ENCODE measurements at places on chromosomes 7 and 10.

DNA sequence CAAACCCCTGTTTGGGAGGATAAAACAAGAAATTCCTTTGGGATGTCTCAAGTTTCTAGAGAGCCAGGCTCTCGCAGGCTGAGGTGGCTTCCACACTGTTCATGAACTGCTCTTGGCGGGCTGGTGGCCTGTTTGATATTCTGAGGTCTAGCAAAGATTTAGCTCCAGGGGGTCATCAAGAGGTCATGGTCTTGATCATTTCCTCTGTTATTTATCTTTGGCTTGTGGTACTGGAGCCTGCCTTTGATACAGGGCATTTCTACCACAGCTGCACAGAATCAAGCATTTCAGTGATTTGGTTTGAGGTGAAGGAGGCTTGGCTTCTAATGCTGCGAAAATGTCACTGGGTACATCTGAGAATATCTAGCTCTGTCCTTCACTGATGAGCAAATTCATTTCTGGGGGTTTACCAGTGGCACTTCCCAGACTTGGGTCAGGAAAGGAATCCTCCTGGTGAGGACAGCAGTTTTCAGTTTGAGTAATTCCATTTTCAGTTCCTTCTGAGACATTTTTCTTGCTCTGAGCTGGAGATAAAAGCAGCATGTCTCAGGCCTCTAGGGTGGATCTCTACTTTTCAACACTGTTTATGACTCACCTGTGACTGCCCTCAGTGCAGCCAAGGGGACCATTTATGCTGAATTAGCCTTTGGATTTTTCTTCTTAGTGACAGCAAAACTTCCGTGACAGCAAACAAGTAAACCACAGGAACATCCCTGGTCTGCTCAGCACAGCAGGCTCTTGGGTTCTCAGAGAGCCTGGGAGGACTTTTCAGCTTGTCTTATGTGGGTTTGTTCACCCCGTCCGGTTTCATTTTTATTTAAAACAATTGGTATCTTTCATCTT is 312.0 kb downstream of the RNLS start:
- no peak for DNase-seq

- no peak for DNase-seq
These were observed 129.0 kb downstream of the ABCA13 start for GRCh38 chr7:48300301-48300700.

DNA sequence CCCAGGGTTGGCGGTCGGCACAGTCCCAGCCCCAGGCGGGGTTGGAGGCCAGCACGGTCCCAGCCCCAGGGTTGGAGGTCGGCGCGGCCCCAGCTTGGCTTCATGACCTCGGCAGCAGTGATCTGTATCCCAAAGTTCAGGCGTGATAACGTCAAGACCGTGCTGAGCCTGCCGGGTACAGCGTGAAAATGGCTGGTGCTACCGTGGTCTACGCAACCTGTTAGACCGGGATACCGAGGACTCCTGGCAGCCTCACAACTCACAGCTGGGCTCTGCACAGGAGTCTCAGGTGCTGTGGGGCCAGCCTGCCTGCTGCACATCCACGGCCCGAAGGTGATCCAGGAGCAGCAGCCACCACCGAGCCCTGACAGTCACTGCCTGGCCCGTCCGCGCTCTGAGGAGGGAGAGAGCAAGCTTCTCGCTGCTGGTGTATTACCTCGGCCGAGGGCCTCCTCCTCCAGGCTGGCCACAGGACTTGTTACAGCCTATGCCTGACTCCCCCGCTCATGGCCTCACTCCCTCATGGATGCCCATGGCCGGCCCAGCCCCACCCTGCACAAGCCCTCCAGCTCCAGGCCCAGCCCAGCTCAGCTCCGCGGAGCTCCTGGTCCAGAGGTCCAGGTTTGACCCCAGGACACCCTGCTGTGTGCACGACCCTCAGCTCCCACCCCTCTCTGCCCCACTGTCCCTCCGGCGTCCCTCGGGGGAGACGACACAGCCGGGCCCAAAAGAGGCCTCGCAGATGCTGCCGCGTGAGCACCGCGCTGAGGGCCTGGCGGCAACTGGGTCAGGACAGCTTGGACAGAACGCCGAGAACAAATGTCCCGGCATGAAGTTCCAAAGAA is 156.0 kb downstream of the ELFN1 start:
- DNase-seq = no peak

- DNase-seq = no peak
These were observed 59.7 kb upstream of the CCDC6 start for GRCh38 chr10:59965899-59966650.

DNA sequence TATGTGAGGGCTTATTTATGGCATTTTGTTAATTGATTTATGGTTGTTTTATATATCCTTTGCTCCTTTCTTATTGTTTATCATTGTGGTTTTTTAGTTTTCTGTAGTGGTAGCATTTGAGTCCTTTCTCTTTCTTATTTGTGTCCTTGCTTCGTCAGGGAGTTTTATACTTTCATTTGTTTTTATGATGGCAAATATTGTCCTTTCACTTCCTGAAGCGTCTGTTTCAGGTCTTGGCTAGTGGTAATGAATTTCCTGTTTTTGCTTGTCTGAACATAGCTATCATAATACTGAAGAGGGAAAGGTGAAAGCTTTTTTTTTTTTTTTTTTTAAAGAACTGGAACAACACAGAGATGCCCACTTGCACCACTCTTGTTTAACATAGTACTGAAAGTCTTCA is 228.2 kb downstream of the ATRNL1 start:
- no peak for DNase-seq

DNA sequence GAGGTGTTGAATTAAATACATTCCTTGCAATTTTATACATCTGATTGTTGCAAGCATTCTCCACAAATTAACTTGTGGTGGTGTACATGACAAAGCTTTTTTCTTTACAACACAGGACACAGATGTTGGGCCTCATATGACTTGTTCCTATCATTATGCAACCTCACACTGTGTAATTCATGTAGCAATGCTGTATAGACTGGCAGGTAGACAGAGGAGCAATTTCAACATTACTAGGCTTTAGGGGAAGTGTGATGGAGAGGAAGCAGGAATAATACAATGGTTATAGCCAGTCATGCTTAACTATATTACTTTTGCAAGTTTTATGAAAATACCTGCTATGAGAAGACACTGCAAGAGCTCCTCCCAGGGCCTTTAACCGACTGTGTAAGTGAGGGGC is 832.1 kb downstream of the CNTNAP2 start:
- no peak for DNase-seq

- no peak for DNase-seq
These were observed 43.4 kb upstream of the COL13A1 start for GRCh38 chr10:69758310-69758728.

DNA sequence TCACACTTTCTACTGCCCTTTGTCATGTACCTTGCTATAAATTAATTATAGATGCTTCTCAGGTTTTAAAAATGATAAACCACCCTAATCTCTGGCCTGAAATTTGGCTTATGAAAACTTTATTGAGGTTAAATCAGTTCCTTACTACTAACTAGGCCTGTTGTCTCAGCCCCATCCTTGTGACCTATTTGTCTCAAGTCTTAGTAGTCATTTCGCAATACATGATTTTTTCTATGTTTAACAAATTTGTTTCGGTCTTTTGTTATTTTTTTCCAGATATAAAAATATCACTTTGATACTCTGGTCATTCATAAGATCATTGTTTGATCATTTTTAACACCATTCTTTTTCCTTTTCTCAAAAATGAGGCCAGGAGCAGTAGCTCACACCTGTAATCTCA is 411.6 kb downstream of the GFRA1 start:
- no peak for DNase-seq

DNA sequence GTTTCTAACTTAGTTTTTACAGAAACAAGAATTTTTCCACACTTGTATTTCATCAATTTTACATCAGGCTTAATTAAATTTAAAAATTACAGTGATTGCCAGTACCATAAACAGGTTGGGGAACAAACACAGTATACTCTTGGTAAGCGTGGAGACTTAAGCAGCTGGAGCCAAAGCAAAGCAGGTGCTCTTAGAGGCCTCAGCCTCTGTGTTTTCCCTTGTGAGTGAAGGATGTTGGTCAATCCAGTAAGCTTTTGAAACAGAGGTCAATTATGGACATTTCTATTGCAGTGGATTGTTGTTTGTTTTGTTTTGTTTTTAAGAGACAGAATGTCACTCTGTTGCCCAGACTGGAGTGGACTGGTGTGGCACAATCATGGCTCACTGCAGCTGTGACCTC is 100.6 kb upstream of the CELF2 start:
- DNase-seq = no peak

DNA sequence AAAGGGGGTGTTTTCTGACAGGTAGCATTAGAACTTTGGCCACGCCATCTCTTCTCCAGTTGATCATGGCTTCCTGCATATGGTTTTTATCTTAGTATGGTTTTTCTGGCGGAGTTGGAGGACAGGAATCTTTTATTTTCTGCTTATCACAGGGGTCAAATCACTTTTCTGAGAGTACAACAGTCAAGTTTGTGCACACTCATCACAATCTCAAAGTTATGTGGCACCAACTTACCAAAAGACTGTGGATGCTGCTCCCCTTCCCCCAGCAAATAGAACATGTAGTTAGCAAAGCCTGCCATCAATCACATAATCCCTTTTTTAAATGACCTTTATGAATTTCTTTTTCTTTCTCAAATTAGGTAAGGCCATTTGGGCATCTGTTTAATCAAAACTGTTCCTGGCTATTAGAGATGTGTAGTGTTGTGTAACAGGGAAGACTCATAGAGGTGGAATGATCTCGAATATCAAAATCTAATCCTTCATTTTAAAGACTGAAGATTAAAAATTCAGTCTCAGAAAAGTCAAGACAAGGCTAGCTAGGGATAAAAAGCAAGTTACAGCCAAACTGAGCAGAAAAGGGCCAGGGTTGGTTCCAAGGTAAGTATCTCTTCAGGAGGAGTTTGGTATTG is 3.8 kb upstream of the CH25H start:
- DNase-seq = no peak

GRCh38 chr10:112362833-112363232 is 11.1 kb upstream of the ACSL5 start:
- no peak for DNase-seq

DNA sequence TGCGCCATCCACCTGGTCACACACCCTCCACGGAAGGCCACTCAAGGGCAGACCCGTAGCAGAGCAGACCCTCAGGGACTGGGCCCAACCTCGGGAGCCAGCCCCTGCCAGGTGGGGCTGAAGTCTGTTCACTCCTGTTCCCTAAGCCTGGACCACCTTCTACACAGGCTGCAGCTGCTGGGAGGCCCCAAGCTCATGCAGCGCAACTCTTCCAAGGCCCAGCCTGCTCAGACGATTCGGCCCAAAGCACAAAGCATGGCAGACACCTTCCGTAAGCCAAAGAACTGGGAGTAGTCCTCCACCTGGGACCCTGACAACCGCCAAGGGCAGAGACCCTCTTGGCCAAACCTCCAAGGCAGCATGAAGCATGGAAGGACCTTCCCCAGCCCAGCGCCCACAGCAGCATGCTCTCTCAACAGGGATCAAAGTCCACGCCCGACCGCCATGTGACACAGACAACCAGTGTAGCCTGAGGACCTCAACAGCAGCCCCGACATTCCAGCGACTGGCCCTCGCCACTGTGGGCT is 11.5 kb downstream of the SHH start:
- no peak for DNase-seq

DNA sequence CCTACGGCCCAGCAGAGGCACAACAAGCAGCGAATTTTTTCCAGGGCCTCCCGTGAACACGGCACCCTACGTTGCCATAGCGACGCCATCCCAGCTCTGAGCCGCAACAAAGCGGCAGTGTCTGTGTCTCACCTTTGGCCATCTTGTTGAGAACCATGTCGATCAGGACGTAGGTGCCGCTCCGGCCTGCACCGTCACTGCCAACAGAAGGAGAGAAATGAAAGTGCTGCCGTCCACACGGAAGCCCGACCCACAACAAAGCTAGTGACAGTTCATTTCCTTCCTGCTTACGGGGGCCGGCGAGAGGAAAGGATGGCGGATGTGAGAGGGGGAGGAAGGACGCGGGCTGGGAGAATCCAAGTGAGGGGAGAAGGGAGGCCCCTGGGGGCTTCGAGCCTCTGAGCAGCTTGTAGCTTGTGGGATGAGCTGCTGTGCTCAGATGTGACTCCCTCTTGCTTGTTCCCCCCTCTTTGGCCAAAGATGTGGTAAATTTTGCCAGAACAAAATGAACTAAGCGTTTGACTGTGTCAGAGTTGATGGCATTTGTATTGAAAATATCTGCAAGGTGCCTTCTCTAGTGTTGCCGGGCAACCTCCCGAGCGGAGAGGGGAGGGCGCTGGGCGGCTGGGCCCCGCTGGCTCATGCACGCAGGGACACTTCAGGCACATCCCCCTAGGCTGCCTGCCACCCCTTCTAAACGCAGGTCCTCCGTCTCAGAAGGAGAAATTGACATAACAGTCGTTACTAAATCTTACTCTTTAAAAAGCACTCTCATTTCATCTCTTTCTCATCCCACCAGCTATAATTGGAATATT is 232.2 kb downstream of the DNAJB6 start:
- peak; percentile 38 for DNase-seq

DNA sequence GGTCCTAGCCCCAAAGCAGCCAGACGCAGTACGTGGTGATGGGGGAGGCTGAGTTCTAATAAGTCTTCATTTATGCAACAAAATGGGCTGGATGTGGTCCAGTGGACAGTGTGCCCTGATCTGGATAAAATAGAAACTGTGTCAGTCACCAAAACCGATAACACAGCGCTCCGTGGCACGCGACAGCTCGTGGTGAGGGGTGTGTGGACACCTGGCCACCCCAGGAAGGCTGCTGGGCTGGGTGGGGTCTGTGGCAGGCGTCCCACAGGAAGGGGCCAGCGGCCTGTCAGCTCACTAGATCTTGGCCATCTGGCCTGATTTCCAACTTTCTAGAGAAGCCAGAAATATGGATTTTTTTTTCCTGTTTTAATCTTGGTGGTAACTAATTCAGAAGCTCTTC is 17.0 kb downstream of the FAM20C start:
- DNase-seq = no peak

DNA sequence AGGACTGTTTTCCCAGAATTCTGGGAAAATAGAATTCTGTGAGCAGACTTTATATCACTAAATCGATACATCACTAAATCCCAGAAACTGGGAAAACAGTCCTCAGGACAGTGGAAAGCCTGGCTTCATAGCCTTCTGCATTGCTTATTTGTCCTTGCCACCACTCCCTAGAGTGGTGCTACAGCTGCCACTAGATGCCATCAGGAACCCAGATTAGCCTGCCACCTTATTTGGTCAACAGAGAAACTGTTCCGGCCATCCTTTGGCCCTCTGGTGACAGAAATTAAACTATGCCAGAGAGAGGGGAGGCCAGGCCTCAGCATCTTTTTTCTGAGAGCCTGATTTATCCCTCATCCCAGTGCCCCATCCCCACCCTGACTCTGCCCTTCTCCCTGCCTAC is 19.6 kb upstream of the NFKB2 start:
- DNase-seq = no peak

All from prostate gland (tissue), 2 donors.